A375 (cell line): ENCODE measurements at places on chromosomes 12 and 14. TPM values are rescaled to one million over a fixed set of nuclear protein-coding genes. Genes with fewer than 3 reads are reported as not detected.

The FAM186B gene
- 1.2 and 1.7 TPM in 2 replicates for total RNA-seq

The SMCO2 gene
- 0.45 TPM in 1 of 2 replicates, not detected in the other for total RNA-seq

The TMTC2 gene
- total RNA-seq = 27.5 and 32.4 TPM in 2 replicates

The CLEC2B gene
- total RNA-seq = 15.3 and 18.1 TPM in 2 replicates
